ENCODE measurements at places on chromosomes 2 and 18.

DNA sequence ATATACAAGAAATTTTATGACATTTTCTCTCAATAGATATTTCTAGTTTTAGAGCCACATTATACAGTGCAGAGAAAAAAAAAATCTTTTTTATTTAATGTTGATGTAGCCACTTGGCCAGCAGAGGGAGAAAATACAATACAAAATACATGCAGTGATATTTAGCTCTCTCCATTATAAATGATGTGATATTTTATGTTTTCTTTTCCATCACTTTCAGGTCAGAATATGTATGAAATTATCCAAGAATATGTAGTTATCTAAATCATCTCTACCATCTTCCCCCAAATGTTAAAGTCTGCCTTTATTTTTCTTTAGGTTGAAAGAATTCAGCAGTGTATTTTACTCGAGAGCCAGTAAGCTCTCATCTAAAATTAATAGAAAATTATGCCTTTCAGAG is 533.6 kb upstream of the FSHR start:
- peak; percentile 5 for DNase-seq

- no peak for DNase-seq
Measured at GRCh38 chr18:58470292-58470691, 158.6 kb downstream of the ALPK2 start.

GRCh38 chr2:64205415-64205814 is 61.2 kb upstream of the PELI1 start:
- DNase-seq: no peak

DNA sequence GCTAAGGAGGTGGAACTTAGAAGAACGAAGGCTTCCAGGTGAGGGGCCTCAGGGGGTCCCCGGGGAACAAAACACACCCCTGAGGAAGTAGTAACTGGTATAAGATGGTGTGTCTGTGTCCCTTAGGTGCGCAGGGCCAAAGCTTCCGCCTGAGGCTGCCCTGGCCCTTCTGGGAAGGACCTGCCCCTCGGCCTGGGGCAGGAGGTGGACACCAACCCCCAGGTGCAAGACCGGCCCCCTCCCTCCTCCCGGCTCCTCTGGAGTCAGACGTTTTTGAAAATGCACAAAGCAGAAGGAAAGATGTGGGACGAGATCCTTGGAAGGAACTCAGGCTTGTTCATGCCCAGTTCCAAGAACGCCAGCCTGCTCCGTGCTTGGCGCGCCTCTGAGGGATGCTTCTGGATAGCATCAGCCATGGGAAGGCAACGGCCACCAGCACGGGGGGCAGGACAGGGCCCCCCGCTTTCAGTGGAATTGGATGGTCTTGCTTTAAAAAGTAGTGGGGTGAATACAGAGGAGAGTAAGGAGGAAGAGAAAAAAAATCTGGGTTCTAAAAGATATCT is 37.5 kb downstream of the MYT1L start:
- DNase-seq: no peak

DNA sequence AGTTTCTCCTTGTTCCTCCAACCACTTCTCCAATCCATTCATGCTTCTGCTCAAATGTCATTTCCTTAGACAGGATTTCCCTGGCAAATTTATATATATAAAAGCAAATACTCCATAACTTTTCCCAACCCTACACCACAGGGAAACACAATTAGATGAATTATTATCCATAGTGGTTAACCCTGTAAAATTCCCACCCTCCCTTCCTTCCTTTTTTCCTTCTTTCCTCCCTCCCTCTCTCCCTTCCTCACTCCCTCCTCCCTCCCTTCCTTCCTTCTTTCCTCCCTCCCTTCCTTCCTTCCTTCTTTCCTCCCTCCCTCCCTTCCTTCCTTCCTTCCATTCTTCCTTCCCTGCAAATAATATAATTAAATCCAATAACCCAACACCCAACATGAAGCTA is 617.7 kb downstream of the IRS1 start:
- DNase-seq: no peak

- no peak for DNase-seq
Measured at GRCh38 chr2:156156580-156156979, 175.9 kb downstream of the NR4A2 start.

GRCh38 chr2:12083713-12084419 is 337.4 kb downstream of the LPIN1 start:
- no peak for DNase-seq

- DNase-seq: no peak
Measured at GRCh38 chr18:44779753-44780292, 99.1 kb downstream of the SETBP1 start.

Measured in Caki2 (cell line).